ENCODE measurements at places on chromosomes 13 and 19.

DNA sequence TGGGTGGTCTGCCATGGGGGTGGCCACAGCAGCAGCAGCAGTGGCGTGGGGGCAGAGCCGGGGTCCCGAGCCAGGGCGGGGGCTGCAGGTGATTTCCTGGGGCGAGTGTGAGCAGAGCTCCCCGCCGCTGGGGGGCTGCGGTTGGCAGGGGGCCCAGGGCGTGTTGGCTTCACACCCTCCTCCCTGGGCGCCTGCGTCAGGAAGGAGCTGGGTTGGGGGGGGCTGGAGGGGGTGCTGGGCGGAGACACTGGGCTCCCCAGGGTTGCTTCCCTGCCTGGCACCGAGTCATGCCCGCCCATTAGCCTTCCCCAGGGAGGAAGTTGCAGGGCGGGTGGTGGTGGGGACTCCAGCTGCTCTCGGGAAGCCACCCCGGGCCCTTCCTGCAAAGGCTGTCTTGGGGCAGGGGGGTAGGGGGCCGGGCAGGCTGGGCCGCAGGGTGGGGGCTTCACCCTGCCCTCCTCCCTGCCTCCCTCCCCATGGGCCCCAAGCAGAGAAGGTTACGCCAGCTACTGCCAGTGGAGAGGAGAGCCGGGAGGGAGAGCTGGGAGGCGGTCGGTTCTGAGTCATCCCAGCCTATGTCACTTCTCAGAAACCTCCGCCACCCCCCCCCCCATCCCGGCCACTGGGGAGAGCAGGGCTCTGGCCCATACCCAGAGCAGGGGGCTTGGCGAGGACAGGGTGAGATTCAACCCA is 4.6 kb downstream of the MIDN start:
- DNase-seq, result no peak

DNA sequence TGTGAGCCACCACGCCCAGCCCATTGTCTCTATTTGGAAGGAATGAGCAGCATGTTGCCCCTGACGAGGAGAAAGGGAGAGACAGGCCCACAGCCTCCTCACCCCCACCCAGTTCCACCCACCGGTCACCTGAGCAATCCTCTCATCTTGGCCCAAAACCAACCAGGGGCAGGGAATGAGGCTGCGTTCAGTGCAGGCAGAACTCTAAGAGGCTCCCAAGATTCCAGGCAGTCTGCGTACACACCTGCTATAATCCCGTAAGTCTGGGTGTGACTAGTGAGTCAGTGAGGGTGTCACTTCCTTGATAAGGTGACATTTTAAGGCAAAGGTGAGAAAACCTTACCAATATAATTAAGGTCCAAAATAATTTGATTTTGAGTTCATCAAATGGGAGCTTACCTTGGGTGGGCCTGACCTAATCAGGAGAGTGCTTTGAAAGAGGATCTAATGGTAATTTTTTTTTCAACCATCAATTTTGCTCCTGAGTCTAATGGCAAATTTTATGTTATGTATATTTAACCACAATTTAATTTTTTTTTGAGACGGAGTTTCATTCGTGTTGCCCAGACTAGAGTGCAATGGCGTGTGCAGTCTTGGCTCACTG is 26.9 kb upstream of the KLF2 start:
- DNase-seq, result no peak

DNA sequence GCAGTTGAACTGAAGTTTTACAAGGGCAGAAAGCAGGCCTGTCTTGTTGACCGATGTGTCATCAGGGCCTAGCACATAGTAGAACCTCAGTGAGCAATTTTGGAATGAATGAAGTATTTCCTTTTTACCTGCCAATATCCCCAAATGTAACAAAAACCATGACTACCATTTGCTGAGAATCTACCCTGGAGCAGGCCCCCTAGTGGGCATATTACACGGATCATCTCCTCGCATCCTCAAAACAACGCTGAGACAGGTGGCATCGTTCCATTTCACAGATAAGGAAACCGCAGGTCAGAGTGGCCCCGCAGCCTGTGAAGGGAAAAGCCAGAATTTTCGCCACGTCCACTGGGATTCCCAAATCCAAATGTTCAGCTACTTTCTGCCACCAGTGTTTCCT is 77.9 kb downstream of the CACNA1A start:
- DNase-seq, result no peak

- DNase-seq, result no peak
Measured at GRCh38 chr13:113350065-113350937, 13.6 kb downstream of the GRTP1 start.

- no peak for DNase-seq
Measured at GRCh38 chr13:73299787-73300186, 241.0 kb downstream of the KLF5 start.

DNA sequence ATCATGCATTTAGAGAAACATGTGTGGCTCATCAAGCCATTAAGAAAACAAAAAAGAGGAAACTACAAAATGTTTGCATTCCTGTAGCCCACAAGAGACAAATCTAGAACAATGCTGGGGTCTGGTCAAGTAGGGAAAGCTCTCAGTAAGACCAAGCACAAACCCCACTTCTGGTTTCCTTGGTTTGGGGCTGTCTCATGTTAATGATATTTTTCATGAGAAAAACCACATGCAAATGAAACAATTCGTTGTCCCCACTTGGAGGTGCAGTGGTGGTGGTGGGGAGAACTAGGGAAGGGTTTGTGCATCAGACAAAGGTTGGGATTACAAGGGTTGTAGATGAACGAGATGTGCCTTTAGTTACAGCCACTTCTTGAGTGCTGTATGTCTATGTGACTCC is 7.0 kb upstream of the RB1 start:
- DNase-seq, result no peak

DNA sequence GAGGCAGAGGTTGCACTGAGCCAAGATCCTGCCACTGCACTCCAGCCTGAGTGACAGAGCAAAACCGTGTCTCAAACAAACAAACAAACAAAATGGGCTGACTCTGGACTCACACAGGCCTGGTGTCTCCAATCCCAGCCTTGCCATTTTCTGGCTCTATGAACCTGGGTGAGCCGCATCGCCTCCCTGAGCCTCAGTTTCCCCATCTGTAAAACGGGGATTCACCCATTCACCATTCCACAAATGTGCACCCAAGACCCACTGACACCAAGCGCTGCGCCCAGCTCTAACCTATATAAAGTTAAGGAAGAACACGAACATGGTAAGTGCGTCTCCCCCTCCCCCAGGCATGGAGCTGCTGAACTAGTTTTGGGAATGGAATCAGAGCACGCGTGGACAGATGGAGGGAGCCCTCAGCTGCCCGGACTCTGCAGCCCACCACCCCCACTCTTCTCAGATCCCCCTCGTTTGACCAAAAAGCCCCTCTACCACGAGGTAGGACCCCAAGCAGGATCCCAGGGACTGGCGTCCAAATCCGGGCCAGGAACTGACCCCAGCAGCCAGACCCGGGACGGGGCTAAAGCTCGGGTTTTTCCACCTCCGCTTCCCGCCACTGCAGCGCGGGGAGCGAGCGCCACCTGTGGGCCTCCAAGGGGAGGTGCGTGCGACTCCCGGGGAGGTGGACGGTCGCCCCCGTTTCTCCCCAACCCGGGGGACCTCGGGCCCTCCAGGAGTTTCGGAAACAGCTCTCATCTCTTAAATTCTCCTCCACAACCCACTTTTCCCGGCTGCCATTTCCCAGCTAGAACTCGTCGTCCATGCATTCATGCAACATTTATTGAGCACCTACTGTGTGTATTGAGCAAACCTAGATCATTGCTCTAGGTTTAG is 33.0 kb upstream of the ADGRE5 start:
- DNase-seq, result peak; percentile 84

DNA sequence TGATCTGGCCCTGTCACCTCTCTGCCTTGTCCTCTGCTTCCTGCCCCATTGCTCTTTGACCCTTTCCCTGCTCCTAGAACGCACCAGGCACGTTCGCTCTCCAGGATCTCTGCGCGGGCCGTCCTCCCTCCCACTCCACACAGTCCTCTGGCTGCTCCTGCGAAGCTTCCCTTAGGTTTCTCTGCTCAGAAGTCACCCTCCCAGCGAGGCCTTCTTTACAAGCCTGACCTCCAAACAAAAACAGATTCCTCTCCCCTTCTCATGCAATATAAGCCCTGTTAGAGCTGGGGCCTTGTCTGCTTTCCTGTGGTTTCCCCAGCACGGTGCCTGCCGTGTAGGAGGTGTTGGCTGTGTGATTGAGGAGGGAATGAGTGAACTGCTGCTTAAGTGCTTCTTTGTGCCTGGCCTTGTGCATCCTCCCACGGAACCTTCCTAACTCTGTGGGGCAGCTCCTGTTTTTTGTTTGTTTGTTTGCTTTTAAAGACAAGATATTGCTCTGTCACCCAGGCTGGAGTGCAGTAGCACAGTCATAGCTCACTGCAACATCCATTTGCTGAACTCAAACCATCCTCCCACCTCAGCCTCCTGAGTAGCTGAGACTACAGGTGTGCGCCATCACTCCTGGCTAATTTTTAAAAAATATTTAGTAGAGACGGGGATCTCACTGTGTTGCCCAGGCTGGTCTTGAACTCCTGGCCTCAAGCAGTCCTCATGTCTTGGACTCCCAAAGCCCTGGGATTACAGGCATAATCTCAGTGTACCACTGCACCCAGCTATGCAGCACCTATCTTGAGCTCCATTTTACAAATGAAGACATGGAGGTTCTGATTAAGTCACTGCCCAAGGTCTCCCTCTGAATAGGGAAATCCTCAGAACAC is 82.0 kb downstream of the SIPA1L3 start:
- DNase-seq, result no peak

GRCh38 chr19:41226053-41226873 is 7.2 kb downstream of the AXL start:
- peak; percentile 64 for DNase-seq
